ENCODE measurements at places on chromosomes 13 and 19.
A peak's percentile ranks its signal among the peaks of the same experiment; 100 is the strongest.

- no peak for DNase-seq
Measured at GRCh38 chr19:2590630-2591399, 111.7 kb downstream of the GNG7 start.

- no peak for DNase-seq
Measured at GRCh38 chr19:13960863-13961784, 8.8 kb downstream of the DCAF15 start.

GRCh38 chr13:63190219-63190618 lies 1774.6 kb upstream of the PCDH20 start:
- no peak for DNase-seq

DNA sequence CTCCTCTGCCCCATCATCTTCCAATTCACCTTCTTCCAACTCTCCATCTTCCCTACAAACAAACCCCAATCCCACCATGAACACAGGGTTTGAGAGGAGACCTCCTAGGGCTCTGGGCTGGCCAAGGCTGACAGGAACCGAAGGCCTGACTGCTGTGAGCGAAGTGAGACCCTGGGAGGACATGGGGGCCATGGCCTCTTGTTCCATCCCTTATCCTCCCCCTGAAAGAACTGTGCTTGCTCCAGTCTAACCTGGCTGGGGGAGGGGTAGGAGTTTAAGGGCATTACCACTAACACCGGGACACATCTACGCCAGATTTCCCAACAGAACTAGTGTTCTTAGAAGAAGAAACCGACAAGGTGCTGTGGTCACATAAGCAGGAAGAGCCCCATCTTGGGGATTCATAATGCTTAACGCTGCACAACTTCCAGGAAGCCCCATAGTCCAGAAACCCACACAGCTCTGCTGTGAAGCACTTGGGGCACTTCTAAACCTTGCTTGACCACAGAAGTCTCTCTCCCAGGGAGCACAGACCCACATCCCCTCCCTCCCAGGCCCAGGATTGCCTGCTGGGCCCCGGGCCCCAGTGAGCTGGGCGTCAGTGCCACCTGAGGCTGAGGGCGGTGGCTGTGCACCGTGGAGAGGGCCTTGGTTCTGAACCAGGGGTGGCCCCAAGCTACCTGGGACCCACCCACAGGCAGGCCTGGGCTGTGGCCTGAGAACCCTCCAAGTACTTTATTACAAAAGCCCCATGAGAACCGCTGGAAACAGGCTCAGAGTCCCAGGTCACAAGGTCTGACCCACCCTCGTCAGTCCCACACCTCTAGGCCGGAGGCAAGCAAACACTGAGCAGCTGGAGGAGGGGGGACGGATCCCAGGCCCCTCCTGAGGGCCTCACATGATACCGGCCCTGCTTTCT lies 18.8 kb downstream of the ZC3H4 start:
- DNase-seq: no peak

- no peak for DNase-seq
Measured at GRCh38 chr19:32873247-32873959, 3.8 kb upstream of the SLC7A9 start.

- DNase-seq: no peak
Measured at GRCh38 chr19:5641171-5641570, 18.3 kb downstream of the SAFB start.

GRCh38 chr13:75704927-75705288 lies 68.8 kb downstream of the LMO7 start:
- no peak for DNase-seq

DNA sequence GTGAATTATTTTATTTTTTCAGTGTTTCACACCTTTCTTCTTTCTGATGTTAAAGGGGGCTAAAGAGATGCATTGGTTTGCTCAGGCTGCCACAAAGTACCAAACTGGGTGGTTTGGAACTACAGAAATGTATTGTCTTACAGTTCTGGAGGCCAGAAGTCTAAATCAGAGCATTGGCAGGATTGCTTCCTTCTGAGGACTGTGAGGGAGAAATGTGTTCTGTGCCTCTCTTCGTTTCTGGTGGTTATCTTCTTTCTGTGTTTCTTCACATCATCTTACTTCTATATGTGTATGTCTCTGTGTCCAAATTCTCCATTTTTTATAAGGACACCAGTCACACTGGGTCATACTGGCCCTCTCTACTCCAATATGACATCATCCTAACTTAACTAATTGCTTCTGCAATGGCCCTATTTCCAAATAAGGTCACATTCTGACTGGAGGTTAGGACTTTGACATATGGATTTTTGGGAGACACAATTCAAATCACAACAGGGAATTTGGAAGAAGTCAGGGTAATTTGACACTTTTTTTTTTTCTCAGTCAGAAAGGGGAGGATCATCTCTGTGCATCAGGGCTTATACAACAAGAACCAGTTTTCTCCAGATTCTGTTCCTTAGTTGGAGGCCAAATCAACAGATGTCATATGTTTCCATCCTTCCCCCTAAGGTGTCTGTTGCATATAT lies 188.2 kb downstream of the KCNRG start:
- DNase-seq: no peak

GRCh38 chr19:17236811-17237543 lies 8.7 kb downstream of the NR2F6 start:
- DNase-seq: no peak

DNA sequence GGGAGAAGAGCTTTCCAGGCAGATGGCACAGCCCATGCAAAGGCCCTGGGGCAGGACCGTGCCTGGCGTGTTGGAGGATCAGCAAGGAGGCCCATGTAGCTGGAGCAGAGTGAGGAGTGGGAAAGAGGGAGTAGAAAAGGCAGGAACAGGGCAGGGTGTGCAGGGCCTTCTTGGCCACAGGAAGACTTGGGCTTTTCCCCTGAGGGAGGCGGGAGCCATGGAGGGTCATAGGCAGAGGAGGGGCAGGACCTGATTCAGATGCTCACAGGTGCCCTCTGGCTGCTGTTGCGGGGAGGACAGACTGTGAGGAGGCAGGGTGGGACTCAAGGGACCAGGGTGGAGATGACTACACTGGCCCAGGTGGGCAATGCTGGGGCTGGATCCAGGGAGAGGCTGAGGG lies 13.8 kb upstream of the PTPRS start:
- no peak for DNase-seq

- DNase-seq: no peak
Measured at GRCh38 chr13:44394658-44395057, 21.0 kb downstream of the SERP2 start.

DNA sequence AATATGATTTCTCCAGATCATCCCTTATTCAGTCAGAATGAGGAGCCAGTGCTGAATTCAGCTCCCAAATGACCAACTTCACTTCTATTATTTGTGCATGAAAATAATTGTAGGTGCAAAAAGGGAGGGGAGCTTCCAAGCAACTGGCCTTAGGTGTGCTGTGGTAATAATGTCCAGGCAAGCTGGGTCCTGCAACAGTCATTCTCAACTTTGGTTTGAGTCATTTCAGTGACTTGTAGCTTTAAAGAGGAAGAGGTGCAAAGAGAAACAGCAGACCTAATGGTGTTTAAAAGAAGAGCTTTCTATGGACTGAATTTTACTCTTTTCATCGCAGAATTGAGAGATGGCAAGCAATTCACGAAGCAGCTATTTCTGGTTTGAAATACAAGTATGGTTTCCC lies 29.2 kb upstream of the FGF9 start:
- no peak for DNase-seq

- DNase-seq: no peak
Measured at GRCh38 chr13:51519771-51520216, 64.5 kb upstream of the WDFY2 start.

- DNase-seq: no peak
Measured at GRCh38 chr13:47111499-47111898, 214.6 kb upstream of the HTR2A start.

- DNase-seq: peak; percentile 79
Measured at GRCh38 chr13:91347996-91348905, 764 bp downstream of the MIR17HG start.

GRCh38 chr19:46602392-46603194 lies 1.5 kb downstream of the CALM3 start:
- no peak for DNase-seq

DNA sequence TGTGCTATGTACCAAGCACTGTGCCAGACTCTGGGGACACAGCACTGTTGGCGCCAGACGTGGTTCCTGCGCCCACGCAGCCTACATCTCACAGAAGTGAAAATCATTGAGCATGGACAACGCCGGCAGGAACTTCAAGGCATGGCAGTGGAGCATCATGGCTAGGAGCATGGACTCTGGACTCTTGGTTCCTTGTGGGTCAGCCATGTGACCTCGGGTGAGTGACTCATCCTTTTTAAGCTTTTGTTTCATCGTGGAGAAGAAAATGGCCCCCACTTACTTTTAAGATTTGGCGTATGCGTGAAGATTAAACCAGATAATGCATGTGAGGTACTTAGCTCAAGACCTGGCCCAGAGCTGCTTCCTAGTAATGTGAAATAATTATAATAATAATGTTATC lies 988.5 kb downstream of the UQCRFS1 start:
- DNase-seq: no peak

- DNase-seq: no peak
Measured at GRCh38 chr13:62171697-62172096, 756.0 kb upstream of the PCDH20 start.

DNA sequence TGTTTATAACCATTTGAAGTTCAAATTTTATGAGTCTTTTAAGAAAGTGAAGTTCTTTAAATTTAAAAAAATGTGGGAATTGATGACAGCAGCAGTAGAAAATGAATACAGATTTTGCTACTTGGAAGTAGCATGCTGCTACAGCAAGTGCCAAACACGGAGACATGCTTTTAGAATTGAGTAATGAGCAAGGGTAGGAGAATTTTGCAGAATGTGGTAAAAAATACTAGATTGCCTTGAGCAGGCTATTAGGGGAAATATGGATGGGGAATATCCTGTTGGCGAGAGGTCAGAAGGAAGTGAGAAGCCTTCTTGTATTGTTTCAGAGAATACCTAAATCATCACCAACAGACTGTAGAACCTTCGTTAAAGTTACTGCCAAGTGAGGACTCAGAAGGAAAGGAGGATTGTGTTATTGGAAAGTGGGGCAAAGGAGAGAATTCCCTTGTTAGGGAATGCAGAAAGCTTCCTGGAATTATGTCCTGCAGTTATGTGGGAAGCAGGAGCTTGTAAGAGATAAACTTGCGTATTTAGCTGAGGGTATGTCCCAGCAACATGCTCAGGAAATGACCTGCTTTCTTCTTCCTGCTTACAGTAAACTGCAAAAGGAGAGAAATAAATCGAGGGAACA lies 32.4 kb upstream of the OXGR1 start:
- DNase-seq: no peak

DNA sequence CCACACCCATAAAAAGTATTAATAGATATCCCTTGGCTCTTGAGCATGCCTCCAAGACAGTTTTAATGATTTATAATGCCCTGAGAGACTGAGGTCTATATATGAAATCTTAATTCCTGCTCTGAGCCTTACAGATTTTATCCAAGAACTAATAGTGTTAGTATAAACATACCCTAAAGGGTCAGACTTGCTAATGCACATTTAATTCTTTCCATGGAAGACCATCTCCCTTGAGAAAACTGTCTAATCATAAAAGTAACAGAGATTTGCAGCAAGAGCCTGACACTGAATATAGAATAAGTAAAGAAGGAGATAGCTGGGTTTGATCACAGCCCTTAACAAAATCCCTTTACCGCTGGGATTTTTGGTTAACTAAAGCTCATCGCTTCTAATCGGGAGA lies 650.8 kb upstream of the KLF12 start:
- no peak for DNase-seq

- no peak for DNase-seq
Measured at GRCh38 chr13:43401361-43401760, 378.0 kb downstream of the DNAJC15 start.

DNA sequence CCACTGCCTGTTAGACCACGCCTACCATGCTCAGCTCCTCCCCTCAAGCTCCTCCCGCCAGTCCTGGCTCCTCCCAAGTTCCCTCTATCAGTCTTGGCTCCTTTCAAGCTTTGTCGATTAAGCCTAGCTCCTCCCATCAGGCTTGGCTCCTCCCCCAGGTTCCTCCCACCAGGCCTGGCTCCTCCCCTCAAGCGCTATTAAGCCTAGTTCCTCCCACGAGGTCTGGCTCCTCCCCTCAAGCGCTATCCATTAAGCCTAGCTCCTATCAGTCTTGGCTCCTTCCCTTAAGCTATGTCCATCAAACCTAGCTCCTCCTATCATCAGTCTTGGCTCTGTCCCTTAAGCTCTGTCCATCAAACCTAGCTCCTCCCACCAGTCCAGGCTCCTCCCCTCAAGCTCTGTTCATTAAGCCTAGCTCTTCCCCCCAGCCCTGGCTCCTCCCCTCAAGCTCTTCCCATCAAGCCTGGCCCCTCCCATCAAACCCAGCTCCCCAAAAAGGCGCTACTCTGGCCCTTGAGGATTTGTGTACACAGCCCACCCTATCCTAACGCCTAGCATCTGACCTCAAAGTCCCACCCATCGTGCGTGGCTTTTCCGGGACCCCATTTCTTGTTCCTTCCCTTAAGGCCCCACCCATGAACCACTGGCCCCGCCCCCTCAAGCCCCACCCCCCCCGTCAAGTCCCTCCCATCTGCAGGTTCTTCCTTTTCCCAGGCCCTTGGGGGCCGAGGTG lies 10.0 kb downstream of the CAMSAP3 start:
- DNase-seq: no peak

DNA sequence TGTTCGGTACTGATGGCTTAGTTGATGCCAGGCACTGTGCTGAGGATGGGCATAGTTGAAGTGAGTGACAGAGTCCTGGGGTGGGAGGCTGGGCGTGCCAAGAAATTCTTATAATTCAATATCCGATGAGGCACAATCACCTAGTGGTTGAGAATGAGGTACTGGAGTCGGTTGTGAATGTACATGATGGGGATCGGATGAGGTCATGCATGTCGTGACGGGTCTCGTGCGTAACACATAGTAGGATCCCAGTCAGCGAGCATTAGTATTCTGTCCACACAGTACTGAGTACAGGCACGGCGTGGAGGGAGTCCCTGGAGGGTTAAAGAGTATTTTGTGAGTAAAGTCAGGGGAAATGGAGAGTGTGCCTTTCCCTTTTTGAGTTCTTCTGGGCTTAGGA lies 2.8 kb downstream of the SAFB start:
- no peak for DNase-seq

GRCh38 chr13:50026788-50027473 lies 11.7 kb downstream of the KCNRG start:
- DNase-seq: no peak

DNA sequence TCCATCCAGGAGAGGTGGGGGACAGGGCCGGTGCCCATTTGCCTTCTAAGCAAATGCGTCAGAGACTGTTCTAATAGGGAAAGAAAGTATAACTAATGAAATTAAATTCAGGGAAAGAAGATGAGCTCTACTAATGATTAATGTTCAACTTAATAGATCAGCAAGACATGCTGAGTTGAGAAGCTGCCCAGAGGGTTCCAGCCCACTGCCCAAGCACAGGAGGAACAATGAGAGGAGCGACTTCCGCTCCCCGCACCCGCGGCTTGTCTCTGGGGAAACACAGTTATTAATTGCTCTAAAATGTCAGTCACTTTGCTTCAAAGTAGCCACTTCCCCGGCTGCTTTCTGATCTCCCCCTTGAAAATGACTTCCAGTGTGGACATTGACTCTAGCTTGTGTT lies 331.3 kb downstream of the UQCRFS1 start:
- DNase-seq: no peak

DNA sequence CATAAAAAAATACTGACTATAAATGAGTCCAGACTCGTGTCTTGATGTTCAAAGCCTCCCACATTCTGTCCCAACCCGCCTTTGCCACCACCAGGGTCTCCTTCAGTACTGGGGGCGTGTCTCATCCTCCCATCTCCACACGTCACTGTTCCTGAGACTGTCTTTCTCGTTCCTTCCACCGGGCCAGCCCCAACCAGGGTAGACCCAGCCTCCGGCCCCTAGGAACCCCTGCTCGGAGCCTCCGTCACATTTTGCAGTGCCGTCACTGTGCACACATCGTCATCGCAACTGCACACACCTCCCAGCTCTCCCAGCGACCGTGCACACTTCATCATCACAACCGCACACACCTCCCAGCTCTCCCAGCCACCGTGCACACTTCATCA lies 73.4 kb downstream of the SPACA7 start:
- DNase-seq: no peak

All from CD4-positive, alpha-beta memory T cell (primary cell).